Lung (tissue), 17 donors: ENCODE measurements at places on chromosomes 13 and 19. TPM values are rescaled to one million over a fixed set of nuclear protein-coding genes. Genes with fewer than 3 reads are reported as not detected.

DNA sequence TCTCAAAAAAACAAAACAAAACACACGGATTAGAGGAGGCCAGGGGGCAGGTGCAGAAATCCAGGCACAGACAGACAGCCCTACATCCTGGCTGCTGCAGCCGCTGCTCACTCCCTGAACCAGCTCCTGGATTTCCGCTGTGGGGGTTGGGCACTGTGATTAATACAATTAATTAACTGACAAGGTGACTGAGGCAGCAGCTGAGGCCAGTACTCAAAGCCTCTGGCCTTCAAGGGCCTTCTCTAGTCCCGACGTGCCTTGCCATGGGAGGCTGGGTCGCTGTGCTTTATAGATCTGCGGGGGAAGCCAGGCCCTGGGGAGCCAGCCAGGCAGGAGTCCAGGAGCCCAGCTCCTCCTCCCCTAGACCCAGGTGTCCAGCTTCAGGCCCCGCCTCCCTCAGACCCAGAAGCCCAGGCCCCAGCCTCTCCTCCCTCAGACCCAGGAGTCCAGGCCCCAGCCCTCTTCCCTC, 4.6 kb downstream of the NECTIN2 start:
- DNase-seq, result no peak

DNA sequence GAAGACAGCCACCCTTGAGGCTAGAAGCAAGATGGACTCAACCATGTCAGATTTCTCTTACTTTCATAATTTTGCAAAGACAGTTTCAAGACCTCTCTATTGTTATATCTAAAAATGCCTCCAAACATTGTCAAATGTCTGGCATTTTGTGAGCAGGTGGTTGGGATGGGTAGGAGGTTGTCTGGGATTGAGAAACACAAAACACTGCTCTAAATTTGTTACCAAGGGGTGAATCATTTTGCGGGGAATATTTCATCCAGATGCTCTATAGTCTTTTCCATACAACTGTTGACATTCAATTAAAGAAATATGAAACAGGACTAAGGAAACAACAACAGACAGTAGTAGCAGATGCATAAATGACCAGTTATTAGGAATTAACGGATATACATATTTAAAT, 208.2 kb downstream of the ITGBL1 start:
- DNase-seq, result no peak

DNA sequence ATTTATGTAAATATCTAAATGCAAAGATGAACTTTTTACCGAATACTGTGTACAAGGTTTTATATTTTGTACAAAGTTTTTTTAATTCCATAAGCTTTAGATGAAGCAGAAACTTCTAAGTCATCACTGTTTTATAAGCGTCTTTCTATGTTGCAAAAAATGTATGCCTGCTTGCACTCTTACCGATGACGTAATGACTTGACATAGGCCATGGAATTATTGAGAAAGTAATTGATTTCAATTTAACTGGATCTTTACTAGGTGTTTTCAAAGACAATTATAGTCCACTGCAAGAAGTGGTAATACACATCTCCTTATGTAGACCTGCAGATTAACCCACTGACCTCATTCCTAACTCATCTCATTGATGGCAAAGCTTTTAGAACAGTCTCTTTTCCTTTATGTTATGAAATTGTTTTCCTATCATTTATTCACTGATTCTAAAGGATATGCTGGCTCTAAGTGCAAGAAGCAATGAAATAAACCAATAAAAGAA, 10.4 kb downstream of the DACH1 start:
- DNase-seq, result no peak

- no peak for DNase-seq
Observed at GRCh38 chr19:18295034-18295451, 13.6 kb upstream of the JUND start.

DNA sequence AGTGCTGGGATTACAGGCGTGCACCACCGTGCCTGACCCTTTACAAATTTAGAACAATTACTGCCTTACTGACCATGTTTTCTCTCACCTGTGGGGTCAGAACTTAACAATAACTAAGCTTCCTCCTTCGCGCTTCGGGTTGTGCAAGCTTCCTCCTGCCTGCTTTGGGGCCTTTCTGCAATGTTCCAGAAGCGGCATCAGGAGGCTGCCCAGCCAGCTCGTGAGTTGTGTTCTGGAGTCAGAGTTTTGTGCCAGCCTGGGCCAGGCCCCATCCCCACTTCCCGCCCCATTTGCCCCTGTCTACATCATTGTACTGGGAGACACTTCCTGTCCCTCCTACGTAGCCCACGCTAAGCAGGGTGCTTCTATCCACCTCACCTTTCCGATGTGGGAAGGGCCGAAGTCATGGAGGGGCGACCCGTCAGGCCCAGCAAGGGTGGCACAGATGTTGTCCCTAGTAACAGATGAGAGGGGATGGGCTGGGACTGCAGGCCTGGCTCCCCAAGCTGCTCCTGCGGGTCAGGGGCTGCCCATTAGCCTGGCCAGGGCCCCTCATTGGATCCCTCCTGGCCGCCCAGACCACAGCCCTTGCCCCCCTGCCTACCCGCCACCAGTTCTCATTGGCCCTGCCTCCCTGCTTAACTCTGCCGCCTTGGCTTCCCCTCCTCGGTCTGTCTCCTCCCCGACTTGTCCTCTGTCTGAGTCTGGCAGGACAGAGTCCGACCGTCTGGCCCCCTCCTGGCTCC, 13.4 kb downstream of the UHRF1 start:
- no peak for DNase-seq

GRCh38 chr13:73061876-73062275, 3.1 kb downstream of the KLF5 start:
- no peak for DNase-seq

DNA sequence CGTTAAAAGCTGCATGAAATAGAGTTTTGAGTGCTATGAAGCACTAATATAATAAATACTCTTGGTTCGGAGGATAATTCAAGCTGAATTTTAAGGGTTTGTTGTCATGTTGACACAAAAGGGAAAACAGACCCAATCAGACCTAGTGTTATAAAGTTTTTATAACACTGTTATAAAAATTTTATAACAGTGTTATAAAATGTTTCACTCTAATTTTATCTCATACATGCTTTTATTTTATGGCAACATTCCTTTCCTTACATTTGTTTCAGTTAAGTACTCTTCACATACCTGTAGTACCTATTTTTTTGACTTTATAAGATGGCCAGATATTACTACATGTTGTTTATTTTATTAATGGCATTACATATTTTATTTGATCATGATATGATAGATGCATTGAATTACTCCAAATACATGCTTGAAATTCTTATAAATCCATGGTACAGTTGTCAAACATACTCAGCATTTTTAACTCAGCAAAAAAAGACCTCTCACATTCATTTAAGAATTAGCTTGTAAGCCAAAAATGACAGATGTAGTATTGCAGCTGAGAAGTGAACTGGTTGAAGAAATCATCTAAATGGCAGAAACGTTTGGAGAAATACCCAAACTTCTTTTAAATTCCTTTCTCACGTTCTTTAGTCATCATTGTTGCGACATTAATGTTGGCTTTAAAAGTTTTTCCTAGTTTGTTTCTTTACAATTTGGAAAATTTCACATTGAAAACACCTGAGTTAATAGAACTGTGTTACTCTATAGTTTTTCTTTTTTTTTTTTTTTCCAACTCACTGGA, 104.5 kb downstream of the PIBF1 start:
- no peak for DNase-seq

GRCh38 chr13:51900471-51900870, 38.7 kb downstream of the CCDC70 start:
- no peak for DNase-seq

GRCh38 chr13:73090116-73090822, 31.5 kb downstream of the KLF5 start:
- DNase-seq, result peak; percentile 19

- no peak for DNase-seq
Observed at GRCh38 chr13:46213242-46213641, 1.5 kb downstream of the LRRC63 start.

DNA sequence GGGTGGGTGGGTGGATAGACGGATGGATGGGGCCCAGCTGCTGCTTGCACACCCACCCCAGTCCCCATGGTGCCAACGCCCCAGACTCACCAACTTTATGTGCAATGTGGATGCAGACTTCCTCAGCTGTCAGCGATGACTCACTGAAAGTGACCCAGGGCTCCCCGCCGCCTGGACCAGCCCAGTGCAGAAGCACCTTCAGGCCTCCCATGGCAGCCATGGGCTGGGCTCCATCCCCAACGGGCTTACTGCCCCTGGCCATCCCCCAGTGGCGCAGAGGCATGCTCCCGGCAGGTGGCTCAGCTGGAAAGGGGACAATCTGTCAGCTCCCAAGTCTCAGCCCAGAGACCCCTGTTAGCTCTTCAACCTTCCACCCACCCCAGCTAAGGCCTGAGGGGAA, 2.2 kb downstream of the TYK2 start:
- no peak for DNase-seq

DNA sequence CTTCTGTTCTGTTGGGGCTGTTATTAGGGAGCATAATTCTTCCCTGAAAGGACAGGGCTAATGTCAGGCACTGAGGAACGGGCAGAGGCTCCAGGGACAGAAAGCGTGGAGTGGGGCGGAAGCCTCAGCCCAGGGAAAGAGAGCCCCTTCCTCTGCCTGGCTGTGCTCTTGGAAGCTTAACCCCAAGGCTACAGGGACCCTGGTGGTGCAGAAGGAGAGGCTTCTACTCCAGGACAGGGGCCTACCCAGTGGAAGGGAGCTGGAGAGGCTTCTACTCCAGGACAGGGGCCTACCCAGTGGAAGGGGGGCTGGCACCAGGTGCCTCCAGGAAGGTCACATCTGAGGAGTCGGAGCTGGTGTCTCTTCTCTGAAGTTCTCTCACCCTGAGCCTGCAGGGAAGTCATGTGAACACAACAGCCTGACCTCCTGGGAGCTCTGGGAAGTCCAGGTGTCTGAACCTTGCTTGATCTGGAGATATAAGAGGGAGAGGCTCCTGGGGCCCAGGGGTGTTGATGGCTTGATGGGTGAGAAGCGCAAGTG, 159.5 kb upstream of the SOX1 start:
- no peak for DNase-seq

DNA sequence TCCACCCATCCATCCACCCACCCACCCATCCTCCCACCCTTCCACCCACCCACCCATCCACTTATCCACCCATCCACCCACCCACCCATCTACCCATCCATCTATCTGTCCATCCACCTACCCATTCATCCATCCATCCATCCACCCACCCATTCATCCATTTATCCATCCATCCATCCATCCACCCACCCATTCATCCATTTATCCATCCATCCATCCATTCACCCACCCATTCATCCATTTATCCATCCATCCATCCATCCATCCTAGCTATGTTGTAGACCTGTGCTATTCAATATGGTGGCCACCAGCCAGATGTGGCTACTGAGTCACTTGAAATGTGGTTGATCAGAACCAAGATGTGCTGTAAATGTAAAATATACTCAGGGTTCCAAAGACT, 5.1 kb downstream of the CAMSAP3 start:
- DNase-seq, result no peak

DNA sequence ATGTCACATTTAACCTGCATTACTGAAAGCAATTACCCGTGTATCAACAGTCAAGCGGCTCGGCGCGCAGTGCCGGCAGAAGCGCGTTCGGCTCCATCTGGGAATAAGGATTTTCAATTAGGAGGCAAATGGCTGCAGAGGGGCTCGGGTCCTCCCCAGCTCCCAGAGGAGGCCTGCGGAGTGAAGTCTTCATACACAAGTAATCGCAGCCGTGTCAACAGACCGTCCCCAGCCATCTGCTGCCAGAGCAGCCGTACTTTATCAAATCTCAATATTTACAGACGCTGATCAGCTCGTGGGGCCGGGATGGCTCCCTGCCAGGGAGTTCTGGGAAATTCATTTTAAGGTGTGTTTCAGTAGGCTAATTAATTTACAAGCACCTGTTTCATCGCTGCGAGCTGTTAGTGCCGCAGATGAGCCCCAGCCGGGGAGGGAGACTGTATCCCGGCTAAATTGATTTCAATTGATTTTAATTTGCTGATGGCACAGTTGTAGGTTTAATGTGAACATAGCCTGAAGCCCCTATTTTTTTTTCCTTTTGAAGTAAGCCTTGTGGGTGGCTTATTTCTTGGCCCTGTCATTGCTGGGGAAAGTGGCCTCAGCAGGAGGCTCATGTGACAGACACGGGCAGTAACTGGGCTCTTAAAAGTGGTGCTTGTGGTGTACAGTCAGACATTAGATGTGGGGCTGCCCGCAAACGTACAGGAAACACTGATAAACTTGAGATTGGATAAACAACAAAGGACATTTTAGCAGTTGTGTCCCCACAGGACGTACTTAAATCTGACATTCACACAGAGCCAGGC, 252.7 kb downstream of the TEX29 start:
- DNase-seq, result no peak

The PRKD2 gene
- 38.1 TPM for polyA plus RNA-seq

The LGALS14 gene
- not detected for polyA plus RNA-seq

The CALM3 gene
- polyA plus RNA-seq, result 202 TPM

The CILP2 gene
- polyA plus RNA-seq, result 0.06 TPM

The WASF3 gene
- polyA plus RNA-seq, result 4.9 TPM

The LILRB1 gene
- 90.5 TPM for polyA plus RNA-seq

The P2RY11 gene
- polyA plus RNA-seq, result 9.6 TPM
